Fibroblast of villous mesenchyme (primary cell): ENCODE measurements at places on chromosomes 12 and 14.
A peak's percentile ranks its signal among the peaks of the same experiment; 100 is the strongest.

DNA sequence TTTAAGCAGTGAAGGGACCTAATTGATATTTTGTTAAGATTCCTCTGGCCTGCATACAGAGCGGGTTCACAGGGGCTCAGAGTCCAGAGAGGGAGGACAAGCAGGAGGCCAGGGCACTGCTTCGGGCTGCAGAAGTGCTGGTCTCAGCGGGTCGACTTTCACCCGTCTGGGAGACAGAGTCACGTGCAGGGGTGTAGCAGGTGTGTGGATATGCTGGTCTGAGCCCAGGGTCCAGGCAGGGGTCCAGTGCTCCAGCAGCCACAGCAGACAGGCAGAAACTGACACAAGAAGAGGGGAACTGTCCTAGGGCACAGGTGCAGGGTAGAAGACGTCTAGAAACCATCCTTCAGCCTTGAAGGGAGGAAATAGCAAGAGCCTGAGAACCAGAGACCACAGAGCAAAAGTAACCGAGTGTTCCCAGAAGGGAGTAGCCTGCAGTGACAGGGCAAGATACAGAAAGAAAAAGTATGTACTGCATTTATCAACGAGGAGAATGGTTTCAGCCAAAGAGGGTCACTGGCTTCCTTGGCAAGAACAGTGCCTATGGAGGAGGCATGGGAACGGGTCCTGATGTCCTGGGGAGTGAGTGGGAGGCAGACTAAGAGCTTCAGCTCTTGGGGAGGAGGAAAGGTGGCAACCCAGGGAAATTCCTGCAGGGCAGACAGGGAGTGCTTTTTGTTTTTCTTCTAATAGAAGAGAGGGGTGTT, 28.7 kb downstream of the FBXO21 start:
- DNase-seq: no peak

DNA sequence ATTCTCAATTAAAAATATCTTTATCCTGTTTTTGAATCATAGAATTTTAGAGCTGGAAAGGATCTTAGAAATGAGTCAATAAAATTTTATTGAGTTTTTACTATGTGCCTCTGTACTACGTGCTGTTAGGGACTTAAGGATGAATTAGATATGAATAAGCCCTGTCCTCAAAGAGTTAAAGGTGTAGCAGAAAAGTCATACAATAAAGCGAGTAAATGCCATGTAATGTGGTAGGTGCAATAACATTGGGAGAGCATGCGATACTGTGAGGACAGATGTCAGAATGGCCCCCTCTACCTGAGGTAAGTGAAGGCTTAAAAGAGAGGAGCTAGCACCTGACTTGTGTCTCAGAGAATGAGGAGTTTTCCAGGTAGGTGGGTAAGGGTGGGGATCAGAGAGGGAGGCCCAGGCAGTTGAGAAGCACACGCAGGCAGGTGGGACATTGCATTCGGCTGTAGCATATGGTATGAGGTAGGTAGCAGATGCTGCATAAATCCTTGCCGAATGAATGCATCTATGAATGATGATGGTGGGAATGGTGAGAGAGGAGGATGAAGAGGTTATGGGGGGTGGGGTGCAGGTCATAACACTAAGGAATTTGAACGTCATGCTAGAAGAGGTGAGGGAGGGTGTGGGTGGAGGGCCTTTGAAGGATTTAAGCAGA, 35.4 kb upstream of the ATP23 start:
- DNase-seq: no peak

DNA sequence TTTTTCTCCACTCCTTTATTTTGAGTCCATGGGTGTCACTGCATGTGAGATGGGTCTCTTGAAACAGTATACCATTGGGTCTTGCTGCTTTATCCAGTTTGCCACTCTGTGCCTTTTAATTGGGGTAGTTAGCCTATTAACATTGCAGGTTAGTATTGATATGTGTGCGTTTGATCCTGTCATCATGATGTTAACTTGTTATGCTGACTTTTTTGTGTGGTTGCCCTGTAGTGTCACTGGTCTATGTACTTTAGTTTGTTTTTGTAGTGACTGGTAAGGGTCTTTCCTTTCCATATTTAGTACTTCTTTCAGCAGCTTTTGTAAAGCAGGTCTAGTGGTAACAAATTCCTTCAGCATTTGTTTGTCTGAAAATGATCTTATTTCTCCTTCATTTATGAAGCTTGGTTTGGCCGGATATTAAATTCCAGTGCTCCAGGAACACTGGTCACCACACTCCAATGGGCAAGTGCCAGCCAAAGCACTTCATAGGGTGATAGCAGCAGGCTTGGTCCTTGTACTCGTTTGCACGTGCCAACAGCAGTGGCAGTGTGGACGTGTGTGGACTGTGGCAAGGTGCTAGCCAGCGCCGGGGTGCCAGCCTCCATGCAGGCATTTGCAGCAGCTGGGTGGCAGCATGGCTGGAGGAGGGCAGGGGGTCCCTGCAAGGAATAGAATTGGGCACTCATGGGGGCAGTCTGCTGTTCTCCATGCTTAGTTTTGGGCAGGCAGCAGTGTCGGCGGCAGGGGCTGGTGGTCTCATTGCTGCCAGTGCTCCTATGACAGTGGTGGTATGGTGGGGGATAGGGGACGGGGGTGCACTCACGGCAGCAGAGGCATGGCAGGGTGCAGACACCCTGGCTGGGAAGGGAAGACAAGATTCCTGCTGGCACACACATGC, 53.5 kb downstream of the FRS2 start:
- no peak for DNase-seq

DNA sequence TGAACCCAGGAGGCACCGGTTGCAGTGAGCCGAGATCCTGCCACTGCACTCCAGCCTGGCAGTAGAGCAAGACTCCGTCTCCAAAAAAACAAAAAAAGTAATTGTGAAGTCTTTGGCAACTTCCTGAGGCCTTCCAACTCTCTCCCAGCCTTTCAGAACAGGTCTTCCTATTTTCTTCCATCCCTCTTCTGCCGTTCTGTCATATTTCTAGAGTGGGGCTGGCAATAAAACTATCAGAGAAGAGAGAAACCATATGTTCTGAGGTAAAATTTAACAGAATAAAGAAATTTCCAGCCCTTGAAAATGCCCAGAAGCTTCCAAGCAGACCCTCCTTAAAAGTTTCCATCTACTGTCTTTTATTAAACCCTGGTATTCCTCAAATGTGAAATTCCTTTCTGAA, 100.4 kb downstream of the HMGA2 start:
- DNase-seq: peak; percentile 57

DNA sequence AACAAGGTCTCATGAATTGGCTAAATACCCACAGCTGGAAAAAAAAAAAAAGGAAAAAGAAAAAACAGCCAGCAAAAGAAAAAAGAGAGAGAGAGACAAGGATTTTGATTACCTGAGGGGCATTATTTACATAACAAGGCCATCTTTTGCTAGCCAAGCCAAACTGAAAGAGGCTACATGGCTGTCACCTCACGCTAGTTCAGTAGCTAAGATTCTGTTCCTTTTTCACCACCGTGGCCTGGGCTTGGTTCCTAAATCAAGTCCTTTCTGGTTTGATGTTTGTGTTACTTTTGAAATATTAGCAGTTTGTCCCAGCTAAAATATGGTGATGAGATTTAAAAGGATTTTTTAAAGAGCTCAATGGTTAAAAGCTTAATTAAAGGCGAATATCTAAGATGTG, 2.0 kb upstream of the SDS start:
- no peak for DNase-seq

- DNase-seq: no peak
Measured at GRCh38 chr12:130288691-130289090, 49.0 kb upstream of the PIWIL1 start.

- DNase-seq: no peak
Measured at GRCh38 chr14:64610049-64610746, 60.4 kb downstream of the PPP1R36 start.

- peak; percentile 79 for DNase-seq
Measured at GRCh38 chr12:6228535-6229223, 28.5 kb downstream of the CD9 start.

DNA sequence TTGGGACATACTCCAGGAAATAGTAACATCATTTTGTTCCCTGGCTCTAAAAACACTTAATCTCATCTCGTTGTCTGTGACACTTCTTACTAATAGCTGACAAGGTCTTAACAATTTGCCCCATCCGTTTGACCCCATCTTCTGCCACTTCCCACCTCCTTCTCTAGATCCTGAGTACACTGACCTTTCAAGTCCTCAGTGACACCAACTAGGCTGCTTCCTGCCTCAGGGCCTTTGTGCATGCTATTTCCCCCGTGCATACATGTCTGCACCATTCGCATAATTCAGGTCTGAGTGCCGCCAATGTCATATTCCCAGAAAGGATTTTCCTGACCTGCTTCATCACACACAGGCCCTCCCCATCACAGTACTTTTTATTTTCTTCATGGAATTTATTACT, 70.6 kb upstream of the CCND2 start:
- DNase-seq: no peak

DNA sequence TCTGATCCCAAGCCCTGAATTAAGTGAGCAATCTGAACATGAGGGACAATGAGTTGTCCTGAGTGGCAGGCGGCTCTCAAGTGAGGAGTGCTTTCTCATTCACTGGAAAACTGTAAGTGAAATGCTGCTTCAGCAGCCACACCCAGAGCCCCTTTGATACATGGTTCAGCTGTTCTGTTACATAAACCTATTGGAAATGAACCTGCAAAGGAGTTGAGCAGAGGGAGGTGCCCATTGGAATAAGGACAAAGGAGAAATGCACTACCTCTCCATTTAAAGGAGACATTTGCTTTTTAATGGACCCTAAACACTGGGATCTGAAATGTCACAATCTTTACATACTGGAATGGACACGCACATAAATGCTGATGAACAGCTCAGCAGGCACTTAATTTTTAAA, 169.9 kb downstream of the CACNA1C start:
- DNase-seq: no peak

- DNase-seq: no peak
Measured at GRCh38 chr14:51284241-51284640, 44.2 kb downstream of the TMX1 start.

- DNase-seq: no peak
Measured at GRCh38 chr12:69949311-69950002, 124.4 kb downstream of the MYRFL start.

GRCh38 chr12:124736115-124737039, 127.3 kb downstream of the SCARB1 start:
- DNase-seq: no peak

- no peak for DNase-seq
Measured at GRCh38 chr12:43252585-43252984, 299.4 kb downstream of the ADAMTS20 start.

DNA sequence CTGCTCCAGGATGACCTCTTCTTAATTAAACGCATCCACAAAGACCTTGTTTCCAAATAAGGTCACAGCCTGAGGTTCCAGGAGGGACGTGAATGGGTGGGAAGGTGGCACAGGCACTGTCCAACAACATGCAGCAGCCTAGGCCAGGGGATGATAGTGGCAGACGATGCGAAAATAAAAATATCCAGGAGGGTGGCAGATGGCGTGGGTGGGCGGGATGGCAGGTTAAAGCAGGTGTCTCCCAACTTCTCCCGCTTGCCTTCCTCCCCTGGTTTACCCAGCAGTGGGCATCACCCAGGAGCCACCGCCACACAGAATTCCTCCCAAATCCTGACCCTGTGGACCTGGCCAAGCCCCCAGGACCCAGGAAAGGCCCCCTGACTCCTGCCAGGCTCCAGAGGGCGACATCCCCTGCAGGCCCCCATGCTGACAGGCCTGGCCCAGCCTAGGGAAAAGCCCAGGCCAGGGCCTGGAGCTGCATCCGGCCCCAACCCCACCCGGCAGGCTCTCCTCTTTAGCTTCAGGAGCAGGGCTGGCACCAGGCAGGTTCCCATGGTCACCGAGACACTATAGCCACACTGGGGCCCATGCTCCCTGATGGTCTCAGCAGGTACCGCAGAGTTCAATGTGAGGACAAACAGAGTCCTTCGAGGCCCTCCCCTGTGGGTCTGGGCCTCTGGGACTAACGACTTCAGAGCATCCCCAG, 9.7 kb downstream of the NCOR2 start:
- DNase-seq: no peak

GRCh38 chr12:40106655-40107054, 774 bp upstream of the SLC2A13 start:
- DNase-seq: no peak

DNA sequence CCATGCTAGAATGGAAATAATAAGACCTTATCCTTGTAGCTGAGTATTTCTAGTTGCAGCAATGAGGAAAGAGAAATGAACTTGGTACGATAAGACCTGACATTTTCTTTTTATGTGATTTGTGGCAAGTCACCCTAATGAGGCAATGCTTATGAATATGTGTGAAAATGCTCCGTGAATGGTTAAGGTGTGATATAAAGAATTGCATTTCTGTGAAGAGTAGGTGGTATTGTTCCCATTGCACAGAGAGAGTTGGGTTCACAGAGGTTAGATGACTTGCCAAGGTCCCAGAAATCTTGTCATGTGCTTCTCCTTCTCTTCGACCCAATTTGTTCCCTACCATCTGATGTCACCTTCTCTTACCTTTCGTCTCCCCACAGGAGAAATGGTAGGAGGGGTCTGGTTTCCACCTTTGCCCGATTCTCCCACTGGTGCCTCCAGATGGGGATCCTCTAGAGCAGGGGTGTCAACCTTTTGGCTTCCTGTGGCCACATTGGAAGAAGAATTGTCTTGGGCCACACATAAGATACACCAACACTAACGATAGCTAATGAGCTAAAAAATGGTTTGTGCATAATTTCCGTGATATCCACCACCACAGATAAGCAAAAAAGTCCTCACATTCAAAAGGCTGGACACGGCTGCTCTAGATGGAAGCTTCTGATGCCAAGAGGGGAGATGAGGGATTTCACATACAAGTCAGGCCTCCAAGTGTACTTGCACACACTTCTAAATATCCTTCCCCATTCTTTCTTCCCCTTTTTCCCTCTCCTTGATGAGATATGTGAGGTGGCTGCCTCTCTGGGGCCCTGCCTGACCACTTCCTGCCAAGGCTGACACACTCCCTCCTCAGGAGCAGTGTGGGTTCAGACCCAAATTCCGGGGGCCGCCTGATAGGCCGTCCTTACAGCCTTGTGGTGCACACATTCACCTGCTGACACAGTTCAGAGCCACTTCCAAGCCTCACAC, 96.1 kb downstream of the PLXNC1 start:
- DNase-seq: no peak

GRCh38 chr14:104387022-104388010, 192.2 kb upstream of the C14orf180 start:
- DNase-seq: no peak

DNA sequence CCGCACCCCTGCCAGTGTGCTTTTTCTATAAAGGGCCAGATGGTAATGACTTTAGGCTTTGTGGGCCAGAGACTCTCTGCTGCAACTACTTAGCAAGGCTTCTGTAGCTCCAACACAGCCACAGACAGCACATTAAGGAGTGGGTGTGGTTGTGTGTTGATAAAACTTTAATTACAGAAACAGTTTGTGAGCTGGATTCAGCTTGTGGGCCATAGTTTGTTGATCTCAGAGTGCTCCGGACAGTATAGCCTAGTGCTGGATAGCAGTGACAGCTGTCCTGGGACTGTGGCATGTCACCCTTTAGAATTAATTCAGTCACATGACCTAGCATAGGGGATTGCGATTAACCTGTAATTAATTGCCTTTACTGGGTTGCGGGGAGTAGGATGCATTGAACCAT, 109.7 kb downstream of the ZNF664 start:
- DNase-seq: no peak

GRCh38 chr12:5012337-5012736, 31.3 kb upstream of the KCNA5 start:
- DNase-seq: no peak

GRCh38 chr12:89745286-89745685, 36.6 kb upstream of the ATP2B1 start:
- DNase-seq: no peak
